Small intestine (tissue), 16 donors: ENCODE measurements at places on chromosomes 1 and 21. TPM values are rescaled to one million over a fixed set of nuclear protein-coding genes. Genes with fewer than 3 reads are reported as not detected.

The FOXO6 gene
- polyA plus RNA-seq: 4.1 TPM

DNA sequence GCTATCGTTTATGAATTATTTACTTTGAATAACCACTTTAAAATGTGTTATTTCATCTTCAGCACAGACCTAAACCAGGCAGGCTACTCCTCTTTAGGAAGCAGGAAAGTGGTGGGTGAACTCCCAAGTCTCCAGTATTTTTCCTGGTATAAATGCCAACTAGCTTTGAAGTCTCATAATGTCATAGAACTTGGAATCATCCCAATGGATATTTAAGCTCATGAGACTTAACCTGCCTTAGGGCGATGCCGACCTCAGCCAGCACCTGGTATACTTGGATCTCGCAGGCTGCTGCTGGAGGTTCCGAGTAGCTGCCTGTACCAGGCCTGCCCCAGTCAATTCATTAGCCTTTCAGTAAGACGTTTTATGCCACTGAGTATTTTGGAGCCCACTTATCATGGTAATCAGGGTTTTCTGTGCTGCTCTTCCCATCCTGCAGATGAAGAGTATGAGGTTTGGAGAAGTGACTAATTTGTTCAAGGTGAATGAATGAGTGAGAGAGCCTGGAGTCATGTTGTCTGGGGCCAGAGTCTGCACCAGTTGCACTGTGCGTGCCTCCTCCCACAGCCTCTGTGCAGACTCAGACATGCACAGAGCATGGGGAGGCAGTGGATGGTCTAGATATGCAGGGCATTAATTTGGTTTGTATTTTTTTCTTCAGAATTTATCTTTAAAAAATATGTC lies 34.9 kb downstream of the VANGL1 start:
- no peaks in the 10 kb centered on the region for H3K27me3 ChIP-seq
- H3K4me1 ChIP-seq: no peaks in the 10 kb centered on the region
- peaks cover 30% of the 10 kb centered on the region for H3K36me3 ChIP-seq
- DNase-seq: peak; percentile 5
- H3K27ac ChIP-seq: no peak overlapping the region

DNA sequence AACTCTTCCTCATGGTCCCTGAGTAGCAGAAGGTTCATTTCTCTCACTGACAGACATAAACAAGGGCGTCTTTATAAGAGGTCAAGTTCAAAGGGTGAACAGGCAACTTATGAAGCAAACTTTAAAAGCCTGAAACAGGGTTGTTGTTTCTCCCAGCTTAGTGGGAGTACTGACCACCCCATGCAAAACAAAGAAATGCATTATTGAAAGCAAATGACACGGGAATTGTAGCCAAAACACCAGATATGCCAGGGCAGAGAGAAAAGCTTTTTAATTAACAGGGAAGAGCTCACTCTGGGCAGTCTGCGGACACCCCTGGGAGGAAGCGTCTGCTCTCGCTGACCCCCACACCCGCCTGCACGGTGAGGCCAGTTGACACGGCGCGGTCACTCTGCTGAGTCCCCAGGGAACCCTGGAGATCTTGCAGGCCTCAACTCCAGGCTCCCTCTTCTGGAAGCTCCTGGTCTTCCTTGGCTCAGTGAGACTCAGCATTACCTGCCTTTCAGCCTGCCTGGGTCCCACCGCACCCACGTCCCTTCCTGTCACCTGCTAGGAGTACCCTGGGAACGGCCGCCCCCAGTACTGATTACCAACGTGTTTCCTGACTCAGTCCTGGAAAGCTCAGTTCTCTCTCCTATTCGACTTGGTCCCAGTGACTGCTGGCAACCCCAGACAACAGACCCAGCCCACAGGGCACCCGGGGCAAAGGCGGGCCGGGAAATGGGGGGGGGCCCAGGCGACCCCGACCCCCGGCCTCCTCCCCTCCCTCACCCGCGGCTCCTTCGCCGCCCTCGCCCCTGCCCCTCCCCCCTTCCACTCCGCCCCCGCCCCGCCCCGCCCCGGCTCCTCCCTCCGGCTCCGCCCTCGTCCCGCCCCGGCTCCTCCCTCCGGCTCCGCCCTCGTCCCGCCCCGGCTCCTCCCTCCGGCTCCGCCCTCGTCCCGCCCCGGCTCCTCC lies 972 bp downstream of the CFAP410 start:
- H3K4me3 ChIP-seq: peak overlapping the region; percentile 34
- peaks cover 18% of the 10 kb centered on the region for H3K4me1 ChIP-seq
- H3K27me3 ChIP-seq: no peaks in the 10 kb centered on the region
- H3K27ac ChIP-seq: peak overlapping the region; percentile 33
- H3K36me3 ChIP-seq: no peaks in the 10 kb centered on the region

- no peak overlapping the region for H3K4me3 ChIP-seq
- no peak overlapping the region for H3K27ac ChIP-seq
- no peaks in the 10 kb centered on the region for H3K36me3 ChIP-seq
- DNase-seq: no peak
- H3K4me1 ChIP-seq: no peaks in the 10 kb centered on the region
Observed at GRCh38 chr1:165937829-165938228, 110.4 kb downstream of the UCK2 start.
